ENCODE measurements at places on chromosomes 1 and 21.

- no peak for DNase-seq
Measured at GRCh38 chr1:153506386-153506785, 29.4 kb downstream of the S100A6 start.

GRCh38 chr1:235339746-235340145 lies 11.4 kb downstream of the GGPS1 start:
- DNase-seq = no peak

DNA sequence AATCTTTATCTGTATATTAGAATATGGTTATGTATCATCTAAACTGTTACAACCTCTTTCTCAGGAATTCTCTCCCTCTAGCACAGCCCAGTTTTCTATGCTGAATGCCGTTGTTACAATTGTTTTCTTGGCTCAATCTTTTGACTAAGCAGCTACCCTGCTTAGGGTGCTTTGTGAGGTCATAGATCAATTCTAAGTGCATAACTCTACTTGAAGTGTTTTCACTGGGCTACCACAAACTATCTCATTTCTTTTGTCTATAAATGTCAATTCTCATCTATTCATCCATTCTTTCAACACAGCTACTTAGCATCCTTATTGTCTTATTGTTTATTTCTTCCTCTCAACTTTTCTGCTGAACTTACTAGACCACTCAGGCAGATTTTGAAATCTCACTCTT lies 77.1 kb downstream of the CEP350 start:
- no peak for DNase-seq

- no peak for DNase-seq
Measured at GRCh38 chr1:200919386-200919785, 24.7 kb downstream of the INAVA start.

GRCh38 chr1:39484564-39484963 lies 6.9 kb upstream of the BMP8A start:
- no peak for DNase-seq

GRCh38 chr1:151006327-151007052 lies at the start of gene MINDY1:
Gene MINDY1, minus strand, starts transcription at chr1:151006902. Its CDS starts 4,285 bp downstream, at chr1:151002617.
- DNase-seq = peak; percentile 74

- no peak for DNase-seq
Measured at GRCh38 chr1:8302081-8302956, 15.6 kb upstream of the SLC45A1 start.

- DNase-seq = no peak
Measured at GRCh38 chr1:53274026-53274425, 35.7 kb upstream of the MAGOH start.

- no peak for DNase-seq
Measured at GRCh38 chr1:118627435-118627834, 360.7 kb downstream of the TBX15 start.

- no peak for DNase-seq
Measured at GRCh38 chr1:233025567-233025966, 75.2 kb downstream of the NTPCR start.

GRCh38 chr1:16617114-16617631 lies 3.8 kb upstream of the NBPF1 start:
- peak; percentile 61 for DNase-seq

DNA sequence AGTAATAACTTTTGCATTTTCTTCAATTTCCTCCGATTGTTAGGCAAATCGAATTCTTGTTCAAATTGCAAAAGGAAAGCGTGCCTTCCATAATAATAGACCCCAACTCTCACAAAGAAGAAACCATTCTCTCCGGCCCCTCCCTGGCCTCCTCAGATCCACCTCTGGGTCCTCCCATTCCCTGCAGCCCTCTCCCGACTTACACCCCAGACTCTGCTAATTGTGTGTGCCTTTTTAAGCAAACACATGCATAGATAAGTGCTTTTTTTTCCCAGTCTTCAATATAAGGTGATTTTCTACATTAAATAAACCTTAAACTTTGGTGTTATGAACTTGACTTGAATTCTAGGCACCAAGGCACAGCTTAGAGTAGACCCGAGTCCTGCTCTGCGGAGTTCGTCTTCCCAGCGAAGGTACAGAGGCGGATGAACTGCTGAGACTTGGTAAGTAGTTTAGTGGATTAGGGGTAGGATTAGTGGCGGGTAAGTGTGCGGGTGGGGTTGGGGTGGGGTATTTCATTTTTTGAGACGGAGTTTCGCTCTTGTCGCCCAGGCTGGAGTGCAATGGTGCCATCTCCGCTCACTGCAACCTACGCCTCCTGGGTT lies 1.5 kb downstream of the L1TD1 start:
- no peak for DNase-seq

DNA sequence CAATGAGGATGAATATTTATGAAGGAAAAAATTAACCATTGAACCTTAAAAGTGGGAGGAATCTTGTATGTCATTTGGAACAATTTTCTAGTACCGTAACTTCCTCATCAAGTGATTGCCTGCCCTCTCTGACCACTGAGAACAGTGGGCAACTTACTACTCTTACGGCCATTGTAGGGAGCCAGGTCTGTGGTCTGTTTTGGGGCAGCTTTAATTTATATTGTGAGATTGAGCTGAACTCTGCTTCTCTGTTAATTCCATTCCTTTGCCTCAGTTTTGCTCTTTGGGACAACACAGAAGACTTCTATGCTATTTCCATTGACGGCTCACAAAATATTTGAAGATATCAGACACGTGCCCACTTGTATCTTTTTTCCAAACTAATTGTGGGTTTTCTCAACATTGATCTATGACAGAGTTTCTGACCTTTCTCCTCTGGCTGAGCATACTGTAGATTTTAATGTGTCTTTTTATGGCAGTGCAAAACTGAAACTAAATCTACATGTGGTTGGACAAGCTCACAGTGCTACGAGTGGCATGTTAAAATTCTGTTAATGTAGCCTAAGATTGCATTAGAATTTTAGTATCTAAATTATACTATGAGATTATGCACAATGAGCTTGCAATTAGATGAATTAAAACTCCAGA lies 27.8 kb upstream of the ZNF281 start:
- DNase-seq = peak; percentile 31

DNA sequence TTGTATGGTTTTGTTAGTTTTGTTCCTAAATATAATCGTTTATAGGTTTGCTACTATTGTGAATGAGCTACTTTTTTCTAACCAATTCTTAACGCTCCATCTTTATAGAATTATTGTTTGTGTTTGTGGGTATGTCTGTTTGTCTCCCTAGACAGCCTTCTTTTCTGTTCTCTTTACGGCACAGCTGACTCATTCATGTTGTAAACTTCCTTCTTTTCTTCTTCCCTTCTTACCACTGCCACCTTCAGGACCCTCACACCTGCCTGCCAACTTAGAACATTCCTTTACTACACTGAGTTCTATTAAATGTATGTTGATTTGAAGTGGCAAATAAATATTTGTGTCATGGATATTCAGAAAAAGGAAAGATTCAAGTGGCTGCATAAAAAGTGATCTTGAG lies 29.1 kb downstream of the AK5 start:
- DNase-seq = no peak

GRCh38 chr21:36041910-36042309 lies 18.4 kb downstream of the SETD4 start:
- DNase-seq = no peak

DNA sequence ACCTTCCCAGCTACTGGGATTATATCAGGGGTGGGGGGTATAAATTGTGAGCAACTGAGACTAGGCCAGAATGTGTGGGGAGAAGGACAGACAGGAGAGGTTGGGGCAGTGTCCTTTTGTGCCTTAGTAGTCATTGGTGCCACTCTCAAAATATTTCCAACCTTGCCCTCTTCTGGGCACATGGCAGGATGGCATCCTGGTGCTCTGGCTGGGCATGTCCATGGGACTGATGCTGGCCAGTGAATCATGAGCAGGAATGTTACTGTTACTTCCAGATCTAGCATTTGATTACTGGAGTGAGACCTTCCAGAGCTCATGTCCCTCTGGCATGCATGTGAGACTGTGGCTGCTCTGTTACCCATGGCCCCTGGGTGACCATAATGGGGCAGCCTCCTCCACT lies 151.2 kb downstream of the MATN1 start:
- DNase-seq = no peak
